ENCODE measurements at places on chromosomes 2 and 18.

DNA sequence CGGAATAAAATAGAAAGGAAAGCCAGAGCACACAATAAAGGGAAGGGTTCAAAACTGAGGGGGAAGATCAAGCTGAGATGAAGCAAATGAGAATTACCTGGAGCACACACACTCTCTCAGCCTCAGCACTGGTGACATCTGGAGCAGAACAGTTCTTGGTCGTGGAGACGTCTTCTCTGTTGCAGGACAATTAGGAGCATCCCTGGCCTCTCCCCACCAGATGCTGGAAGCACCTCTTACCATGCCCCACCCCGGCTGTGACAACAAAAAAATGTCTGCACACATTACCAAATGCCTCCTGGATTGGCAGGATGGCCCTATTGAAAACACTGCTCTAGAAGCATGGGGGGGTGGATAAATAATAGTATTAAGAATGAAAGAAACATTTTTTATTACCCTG is 43.6 kb upstream of the MAP3K20 start:
- DNase-seq, result no peak

- DNase-seq, result no peak
Measured at GRCh38 chr2:99691926-99692325, 202.1 kb upstream of the REV1 start.

DNA sequence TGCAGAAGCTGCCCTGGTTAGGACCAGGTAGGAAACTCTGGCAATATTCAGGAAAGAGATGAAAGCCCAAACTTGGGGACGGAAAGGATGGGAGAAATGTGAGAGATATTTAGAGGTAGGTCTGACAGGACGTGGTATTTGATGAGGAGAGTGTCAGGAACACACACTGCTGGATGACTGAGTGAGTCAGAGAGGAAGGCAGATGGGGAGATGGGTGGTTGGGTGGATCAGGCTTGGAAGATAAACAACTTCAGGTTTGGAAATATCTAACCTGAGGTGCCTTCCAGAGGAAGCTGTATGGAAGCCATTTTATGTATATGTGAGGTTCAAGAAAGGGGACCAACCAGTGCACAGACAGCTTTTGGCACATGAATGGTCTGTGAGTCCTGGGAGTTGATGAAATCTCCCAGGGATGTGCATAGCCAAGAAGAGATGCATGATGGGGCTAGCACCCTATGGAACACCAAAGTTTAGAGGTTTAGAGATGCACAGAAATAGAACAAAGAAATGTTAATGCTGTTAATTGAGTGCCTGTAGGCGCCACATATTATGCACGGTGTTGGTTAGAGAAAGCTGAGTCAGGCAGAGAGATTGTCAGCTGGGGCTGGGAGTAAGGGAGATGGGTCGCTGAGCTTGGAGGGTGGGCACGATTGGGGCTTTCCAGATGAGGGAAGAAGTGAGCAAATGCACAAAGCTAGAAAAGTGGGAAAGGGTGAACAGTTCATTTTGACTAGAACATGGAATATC is 101.0 kb downstream of the VIT start:
- no peak for DNase-seq

- DNase-seq, result no peak
Measured at GRCh38 chr2:37326285-37326684, 1.7 kb upstream of the PRKD3 start.

GRCh38 chr2:136997557-136997956 is 232.2 kb downstream of the THSD7B start:
- no peak for DNase-seq

GRCh38 chr2:184780944-184781343 is 182.6 kb downstream of the ZNF804A start:
- DNase-seq, result no peak

- DNase-seq, result no peak
Measured at GRCh38 chr2:233037078-233037477, 4.6 kb downstream of the NEU2 start.

GRCh38 chr18:32284284-32284683 is 94.4 kb downstream of the MEP1B start:
- no peak for DNase-seq

DNA sequence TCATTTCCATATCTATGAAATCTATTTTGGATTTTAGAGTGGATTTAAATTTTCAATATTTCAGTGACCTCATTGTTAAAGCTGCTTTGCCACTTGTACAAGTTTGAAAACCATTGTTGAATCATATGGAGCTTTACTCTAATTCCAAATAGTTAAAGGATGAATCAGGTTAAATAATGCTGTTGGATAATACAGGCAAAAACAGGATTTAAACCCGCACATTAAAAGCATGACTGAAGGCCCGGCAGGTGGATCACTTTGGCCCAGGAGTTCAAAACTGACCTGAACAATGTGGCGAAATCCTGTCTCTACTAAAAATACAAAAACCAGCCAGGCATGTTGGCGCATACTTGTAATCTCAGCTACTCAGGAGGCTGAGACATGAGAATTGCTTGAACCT is 68.3 kb downstream of the RIF1 start:
- no peak for DNase-seq

GRCh38 chr2:79782576-79783452 is 270.0 kb downstream of the CTNNA2 start:
- DNase-seq, result no peak

- DNase-seq, result no peak
Measured at GRCh38 chr2:212392544-212392943, 146.1 kb downstream of the ERBB4 start.

DNA sequence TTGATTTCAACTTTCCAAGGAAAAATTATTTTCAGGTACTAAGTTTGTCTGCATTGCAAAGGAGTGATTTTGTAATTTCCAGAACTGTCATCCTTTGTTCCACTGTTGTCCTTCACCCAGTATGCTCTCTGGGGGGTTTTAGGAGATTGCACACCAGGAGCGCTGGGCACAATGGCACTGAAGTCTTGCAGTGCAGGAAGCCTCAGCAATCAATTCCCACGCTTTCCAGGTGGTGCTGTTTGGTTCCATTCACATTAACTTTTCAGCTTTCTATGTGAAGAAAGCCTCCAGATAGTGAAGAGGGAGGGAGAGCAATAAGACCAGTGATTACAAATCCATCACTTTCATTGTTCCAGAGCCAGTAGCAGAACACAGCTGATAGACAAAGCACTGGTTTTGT is 344.0 kb upstream of the VWC2L start:
- no peak for DNase-seq

DNA sequence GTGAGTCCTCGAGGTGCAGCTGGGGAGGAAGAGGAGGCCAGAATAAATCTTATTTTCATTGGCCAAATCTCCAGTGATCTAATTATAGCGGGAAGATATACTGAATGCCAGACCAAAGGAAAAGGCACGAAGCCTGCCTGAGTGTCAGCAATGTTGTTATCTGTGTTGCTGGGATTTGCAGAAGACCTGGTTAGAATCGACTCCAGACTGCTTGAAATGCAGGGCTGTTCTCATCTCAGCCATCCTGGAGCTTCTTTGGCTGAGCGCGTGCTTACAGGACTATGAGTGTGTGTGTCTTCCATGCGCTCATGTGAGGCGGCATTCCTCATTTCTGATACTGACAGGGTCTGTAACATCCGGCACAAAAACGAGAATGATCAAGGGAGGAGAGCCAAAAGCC is 81.2 kb downstream of the TSN start:
- DNase-seq, result no peak

GRCh38 chr2:143051465-143051864 is 77.8 kb upstream of the ARHGAP15 start:
- no peak for DNase-seq

Data from stimulated activated CD4-positive, alpha-beta T cell treated with anti-CD3 and anti-CD28 coated beads, Interleukin-2, amount 100 ng/mL, for 24 hours (primary cell).